ENCODE measurements at places on chromosomes 5 and 9.

- DNase-seq: no peak
Observed at GRCh38 chr5:32231241-32231640, 57.1 kb upstream of the GOLPH3 start.

GRCh38 chr9:117233016-117233415 is 181.8 kb downstream of the ASTN2 start:
- no peak for DNase-seq

GRCh38 chr5:127947941-127948340 is 135.6 kb upstream of the SLC12A2 start:
- DNase-seq: no peak

DNA sequence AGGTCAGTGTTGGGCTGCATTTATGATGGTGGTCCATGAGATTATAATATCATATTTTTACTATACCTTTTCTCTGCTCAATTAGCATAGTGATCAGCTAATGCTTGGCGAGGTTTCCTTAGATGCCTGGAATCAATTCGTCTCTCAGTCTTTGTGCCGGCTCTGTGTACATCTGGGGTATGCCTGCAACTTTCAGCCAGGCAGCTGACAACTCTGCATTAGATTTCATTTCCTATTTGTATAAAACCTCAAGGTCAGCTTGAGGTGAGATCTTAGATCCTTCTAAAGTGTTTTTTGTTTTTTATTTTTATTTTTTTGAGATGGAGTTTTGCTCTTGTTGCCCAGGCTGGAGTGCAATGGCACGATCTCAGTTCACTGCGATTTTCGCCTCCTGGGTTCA is 86.8 kb downstream of the MELK start:
- DNase-seq: no peak

- no peak for DNase-seq
Observed at GRCh38 chr5:116578676-116579075, 4.1 kb upstream of the SEMA6A start.
